Midbrain (tissue), 1 donor: ENCODE measurements at places on chromosomes 1 and 21.
A peak's percentile ranks its signal among the peaks of the same experiment; 100 is the strongest.

- no peak for DNase-seq
Measured at GRCh38 chr1:21935891-21936365, 1.2 kb downstream of the HSPG2 start.

DNA sequence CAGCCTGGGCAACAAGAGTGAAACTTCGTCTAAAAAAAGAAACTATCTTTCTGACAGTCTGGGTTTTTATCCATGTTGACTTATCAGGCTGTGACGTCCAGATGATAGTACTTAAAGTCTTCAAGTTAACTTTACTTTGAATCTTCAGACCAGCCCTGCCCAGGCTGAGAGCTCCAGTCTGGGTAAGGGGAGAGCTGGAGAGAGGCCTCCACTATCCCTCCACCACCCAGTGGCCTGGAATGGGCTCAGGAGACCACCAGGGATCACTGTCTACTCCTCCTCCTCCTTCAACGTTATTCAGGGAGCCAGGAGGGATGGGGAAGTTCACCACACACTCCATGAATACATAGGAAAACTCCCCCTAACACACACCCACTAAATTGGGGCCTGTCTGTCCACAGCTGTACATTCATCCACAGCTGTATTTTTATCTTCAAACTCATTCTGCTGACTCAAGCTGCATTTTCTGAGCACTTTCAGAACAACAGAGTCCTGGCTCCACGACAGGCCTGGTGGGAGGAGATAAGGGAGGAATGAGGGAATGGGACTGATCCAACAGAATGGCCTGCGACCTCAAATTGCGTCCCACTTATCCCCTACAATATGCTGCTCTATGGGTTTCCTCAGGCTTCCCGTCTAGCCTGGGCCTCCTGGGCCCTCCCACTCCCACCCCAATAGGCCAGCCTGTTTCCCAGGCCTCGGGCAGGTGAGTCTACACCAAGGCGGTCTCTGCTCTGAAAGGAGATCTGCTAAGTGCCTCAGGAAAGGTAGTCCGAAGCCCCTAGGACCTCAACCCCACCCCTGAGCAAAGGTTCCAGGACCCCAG, 1.8 kb downstream of the SLC45A3 start:
- no peak for DNase-seq

DNA sequence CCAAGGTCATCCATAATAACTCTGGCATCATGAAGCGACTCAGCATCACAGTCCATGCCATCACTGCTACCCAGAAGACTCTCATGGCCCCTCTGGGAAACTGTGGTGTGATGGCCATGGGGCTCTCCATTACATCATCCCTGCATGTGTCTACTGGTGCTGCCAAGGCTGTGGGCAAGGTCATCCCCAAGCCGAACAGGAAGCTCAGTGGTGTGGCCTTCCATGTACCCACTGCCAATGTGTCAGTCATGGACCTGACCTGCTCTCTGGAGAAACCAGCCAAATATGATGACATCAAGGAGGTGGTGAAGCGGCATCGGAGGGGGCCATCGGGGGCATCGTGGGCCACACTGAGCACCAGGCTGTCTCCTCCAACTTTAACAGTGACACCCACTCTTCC, 65.1 kb upstream of the ARHGAP29 start:
- DNase-seq: no peak

DNA sequence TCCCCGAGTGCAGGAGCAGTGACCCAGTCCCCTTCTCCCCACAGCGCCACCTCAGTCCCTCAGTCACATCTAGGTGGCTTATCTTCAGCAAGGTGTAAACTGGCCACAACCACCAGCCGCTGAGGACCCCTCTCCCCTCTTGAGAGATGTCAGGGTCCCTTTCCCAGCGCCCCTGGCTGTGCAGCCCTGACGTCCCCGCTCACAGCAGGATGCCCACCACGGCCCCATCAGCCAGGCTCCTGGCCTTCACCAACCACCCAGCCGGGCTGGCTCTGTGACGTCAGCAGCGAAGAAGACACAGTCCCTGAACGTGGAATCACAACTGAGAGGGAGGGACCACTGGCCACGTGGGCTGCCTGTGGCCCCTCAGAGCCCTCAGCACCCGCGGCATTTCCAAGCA, 249.4 kb downstream of the NPHP4 start:
- no peak for DNase-seq

- no peak for DNase-seq
Measured at GRCh38 chr1:36735939-36736730, 253.4 kb upstream of the CSF3R start.

DNA sequence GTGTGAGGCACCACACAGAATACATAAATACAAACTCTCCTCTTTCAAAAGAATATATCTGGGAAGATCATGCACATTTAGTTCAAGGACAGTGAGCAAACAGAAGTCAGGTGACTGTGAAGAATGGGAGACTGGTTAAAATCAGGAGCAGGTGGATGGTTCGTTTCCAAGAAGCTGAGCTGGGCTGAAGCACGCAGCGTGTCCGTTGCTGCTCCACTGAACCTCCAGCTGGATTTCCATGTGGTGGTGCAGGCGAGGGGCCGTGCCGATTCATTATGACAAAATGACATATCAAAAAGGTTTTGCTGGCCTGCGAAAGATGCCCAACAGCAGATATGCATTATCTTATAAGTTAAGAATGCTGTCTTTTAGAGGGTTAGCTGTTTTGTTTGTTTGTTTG, 66.0 kb downstream of the OLIG1 start:
- DNase-seq: no peak

GRCh38 chr1:95041491-95042165, 31.1 kb downstream of the ALG14 start:
- peak; percentile 77 for DNase-seq

GRCh38 chr1:4702932-4703331, 48.5 kb downstream of the AJAP1 start:
- DNase-seq: no peak

- DNase-seq: no peak
Measured at GRCh38 chr1:55700359-55701130, 485.4 kb upstream of the USP24 start.

GRCh38 chr21:28714777-28715464, 277.8 kb downstream of the LTN1 start:
- no peak for DNase-seq

GRCh38 chr21:40671716-40672115, 175.2 kb downstream of the DSCAM start:
- DNase-seq: no peak

DNA sequence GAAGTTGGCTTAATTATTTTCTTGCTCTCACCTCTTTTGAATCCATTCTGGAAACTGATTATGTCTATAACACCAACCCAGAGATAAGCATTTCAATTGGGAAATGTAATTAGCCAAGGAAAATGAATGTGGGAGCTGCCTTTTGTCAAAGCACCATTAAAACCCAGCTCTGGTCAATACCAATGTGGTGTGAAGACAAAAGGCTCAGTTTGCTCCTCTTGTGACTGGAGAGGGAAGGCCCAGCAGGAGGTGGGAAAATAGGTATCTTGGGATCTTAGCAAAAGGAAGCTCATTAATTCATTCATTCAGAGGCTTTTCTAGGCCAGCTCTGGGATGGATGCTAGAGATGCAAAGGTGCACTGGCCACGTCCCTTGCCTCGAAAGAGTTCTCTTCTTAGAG, 75.0 kb upstream of the SELENON start:
- no peak for DNase-seq

DNA sequence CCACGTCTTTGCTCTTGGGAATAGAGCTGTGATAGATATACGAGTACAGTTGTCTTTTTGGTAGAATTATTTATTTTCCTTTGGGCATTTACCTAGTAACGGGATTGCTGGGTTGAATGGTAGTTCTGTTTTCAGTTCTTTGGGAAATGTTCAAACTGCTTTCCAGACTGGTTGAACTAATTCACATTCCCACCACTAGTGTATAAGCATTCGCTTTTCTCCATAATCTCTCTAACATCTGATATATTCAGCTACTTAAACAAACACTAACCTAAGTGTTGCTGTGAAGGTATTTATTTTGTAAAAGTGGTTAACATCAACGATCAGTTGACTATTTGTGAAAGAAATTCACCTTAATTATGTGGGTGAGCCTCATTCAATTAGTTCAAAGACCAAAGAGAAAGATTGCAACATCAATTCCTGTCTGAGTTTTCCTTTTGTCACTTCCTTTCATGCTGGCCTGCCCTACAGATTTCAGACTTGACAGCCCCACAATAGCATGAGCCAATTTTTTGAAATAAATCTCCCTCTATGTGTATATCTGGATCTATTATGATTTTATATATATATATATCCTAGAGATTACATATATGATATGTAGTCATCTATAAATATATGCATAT, 26.7 kb upstream of the DUSP10 start:
- no peak for DNase-seq

- no peak for DNase-seq
Measured at GRCh38 chr1:27650539-27651175, 15.7 kb upstream of the FGR start.

DNA sequence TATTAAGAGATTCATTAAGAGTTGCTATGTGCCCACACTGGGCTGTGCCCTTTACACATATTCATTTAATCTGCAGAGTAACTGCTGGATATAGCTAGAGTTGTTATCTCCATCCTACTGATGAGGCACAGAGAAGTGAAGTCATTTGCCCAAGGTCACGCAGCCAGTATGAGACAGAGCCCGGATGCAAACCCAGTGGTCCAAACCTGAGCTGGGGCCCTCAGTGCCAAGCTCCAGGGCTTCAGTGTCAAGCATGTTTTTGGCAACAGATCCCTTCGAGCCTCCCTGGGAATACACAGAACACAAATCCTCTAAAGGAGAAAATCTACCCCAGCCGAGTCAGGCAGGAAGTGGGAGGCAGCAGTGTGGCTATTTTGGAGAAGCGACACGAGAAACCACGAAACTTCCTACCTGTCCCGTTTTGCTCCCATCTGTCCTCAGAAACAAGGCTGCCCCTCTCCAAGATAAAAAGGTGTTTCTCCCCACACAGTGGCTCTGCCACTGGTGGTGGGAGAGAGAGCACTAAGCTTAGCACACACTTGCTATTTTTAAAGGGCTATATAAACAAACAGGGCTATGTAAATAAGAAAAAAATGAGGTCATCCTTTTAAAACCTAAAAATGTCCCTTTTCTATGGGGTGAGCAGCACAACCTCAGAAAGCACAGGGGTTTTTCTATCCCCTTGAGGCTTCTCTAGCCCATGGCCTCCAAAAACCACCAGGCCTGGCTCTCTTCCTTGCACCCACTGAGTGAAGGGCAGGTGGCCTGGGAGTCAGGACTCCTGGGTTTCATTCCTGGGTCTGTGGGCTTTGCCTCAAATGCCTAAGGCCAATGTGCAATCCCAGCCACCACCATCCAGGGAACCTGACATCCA, 138.6 kb upstream of the EDN2 start:
- DNase-seq: no peak

DNA sequence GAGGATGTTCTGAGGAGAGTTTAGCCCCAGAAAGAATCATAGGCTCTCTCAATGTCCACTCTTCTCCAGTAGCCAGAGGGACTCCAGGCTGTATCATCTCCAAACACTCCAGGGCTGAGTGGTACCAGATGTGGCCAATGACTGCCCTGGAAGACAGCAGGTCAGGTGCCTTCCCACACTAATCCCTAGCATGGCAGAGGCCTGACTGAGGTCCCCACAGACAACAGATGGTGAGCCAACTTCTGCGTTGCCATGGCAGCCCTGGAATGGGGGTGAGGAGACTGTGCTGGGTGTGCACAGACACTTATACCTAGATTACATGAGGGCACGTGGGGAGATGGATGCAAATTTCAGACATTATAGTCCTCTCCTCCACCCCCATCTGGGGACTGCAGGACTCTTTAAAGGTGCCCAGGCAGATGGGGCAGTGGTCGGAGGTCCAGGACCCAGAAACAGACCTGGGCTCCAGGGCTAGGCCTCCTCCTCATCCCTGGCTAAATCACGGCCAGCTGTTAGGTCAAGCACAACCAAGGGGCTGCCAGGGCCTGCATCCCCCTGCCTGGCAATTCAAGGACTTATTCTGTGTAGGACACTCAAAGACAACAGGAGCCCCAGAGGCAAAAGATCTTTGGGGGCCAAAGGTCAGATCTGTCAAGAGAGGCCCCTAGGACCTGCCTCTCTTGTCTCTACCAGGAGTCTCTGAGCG, 42.9 kb downstream of the CAMK2N1 start:
- DNase-seq: no peak

DNA sequence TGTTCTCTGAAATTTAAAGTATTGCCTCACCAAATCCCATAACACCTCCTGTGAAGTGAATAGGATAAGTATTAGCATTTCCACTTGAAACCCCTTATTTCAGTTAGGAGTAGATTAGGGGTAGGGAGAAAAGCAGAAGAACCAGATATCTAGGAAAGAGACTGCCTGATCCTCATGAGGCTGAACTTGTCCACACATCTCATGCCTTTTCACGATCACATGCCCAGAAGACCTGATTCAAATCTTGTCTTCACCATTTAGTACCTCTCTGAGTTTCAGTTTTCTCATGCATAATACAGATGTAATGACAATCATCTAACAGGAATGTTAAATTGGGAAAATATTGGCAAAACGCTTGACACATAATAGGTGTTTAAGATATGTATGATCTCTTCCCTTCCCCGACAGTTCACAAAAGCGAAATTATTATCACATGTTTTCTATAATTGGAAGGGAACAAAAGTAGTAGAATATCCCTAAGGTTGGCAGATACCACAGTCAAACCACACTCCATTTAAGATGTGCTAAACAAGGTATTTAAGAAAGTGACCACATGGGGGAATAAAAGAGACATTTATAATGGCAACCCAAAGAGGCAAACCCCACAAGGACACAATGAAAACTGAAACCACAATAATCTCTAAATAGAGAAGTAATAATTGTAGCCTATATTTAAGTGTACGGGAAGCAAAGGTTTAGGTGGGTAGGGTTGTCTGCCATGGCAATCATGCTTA, 25.2 kb downstream of the GFI1 start:
- no peak for DNase-seq

DNA sequence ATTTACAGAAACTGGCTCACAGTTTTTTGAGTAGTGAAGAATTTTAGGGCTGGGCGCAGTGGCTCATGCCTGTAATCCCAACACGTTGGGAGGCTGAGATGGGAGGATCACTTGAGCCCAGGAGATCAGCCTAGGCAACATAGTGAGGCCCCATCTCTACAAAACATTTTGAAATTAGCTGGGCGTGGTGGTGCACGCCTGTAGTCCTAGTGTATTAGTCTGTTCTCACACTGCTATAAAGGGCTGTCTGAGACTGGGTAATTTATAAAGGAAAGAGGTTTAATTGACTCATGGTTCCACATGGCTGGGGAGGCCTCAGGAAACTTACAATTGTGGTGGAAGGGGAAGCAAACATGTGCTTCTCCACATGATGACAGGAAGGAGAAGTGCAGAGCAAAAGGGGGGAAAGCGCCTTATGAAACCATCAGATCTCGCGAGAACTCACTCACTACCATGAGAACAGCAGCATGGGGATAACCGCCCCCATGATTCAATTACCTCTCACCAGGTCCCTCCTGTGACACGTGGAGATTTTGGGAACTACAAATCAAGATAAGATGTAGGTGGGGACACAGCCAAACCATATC, 24.4 kb upstream of the DYRK1A start:
- no peak for DNase-seq

DNA sequence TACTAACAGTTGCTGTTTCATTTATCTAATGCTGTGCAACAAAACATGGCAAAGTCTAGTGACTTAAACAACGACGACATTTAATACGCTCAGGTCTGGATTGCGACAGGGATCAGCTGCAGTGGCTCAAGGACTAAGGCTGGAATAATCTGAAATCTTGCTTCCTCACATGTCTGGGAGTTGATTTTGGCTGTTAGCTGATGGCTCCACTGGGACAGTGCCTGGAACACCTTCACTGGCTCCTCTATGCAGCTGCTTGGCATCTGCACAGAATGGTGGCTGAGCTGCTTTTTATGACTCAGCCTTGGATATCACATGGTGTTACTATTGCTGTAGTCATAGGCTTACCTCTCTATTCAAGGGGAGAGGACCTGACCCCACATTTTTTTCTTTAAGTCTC, 24.0 kb upstream of the BTG3 start:
- no peak for DNase-seq

- no peak for DNase-seq
Measured at GRCh38 chr1:29746076-29746665, 509.8 kb downstream of the PTPRU start.
